ENCODE measurements at places on chromosomes 7 and 10.

- no peak for DNase-seq
These were observed 77.9 kb upstream of the FHIP2A start for GRCh38 chr10:114743521-114744231.

DNA sequence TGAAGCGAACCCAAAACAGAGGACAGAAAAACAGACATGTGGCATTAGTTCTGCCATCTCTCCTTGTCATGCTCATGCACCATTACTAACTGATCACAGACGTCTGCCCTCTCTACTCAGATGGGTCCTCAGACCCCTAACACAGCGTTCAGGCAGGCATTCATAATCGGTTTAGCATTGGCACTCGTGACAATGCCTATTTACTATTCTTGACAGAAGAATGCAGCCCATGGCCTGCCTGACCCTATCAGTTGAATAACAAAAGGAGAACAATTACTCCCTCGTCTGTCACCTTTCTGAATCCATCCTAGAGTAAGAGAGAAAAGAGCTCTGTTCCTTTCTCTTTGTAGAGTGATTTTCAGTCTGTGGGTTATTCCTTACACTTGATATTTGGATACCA lies 194.6 kb upstream of the PHYHIPL start:
- DNase-seq = no peak

DNA sequence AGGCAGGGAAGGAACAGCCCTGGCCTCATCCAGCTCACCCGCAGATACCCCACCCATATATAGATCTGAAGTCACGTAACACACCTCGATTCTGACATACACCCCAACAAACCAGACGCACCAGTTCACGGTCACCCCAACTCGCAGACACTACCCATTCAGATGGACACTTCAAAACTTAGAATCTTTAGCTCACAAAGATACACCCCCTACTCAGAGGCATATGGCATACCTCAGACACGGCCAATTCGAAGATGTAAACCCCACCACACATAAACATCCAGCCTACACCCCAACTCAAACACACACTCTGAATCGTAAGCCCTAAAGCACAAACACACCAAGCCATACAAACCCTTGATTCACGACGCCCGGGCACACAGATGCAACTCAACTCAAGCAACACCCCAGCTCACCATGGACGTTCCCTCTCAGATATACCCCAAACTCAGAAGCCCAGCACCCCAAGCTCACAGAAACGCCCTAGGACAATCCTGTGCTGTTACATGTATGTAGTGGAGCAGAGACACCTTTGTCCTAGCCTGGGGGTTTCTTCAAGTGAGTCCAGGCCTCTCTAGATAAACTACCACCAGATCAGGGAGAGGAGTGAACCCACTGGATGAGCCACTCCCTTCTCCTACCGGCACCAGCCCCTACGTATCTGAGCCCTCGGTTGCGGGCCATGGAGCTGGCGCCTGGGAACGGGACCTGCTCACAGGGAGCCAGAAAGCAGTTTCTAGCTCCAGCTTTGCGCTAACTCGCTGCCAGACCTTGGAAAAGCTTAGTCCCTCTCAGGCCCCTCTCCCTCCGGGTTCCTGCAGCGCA lies 8.8 kb downstream of the PSD start:
- no peak for DNase-seq

GRCh38 chr7:66739953-66740301 lies 606 bp upstream of the RABGEF1 start:
- DNase-seq = peak; percentile 2

DNA sequence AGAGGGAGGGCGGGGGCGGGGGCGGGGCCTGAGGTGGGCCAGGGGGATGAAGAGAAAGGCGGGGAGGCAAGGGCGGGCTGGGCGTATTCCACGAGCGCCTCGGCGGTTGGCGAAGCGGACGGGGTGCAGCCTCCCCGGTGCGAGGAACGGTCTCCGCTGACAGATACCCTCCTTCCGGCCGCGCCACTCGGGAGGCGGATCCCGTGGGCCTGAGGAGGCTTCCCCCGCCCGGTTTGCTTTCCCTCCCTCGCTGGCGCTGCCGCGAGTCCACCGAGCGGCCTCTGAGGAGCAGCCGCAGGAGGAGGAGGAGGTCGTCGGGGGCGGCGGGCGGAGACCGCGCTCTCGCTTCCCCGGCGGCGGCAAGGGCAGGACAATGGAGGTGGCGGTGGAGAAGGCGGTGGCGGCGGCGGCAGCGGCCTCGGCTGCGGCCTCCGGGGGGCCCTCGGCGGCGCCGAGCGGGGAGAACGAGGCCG lies at the start of gene TRIM24:
TRIM24 (plus strand) TSS at position 84 of the 473 bp plus-strand sequence; CDS start at position 374, 290 bp downstream.
- peak; percentile 62 for DNase-seq

DNA sequence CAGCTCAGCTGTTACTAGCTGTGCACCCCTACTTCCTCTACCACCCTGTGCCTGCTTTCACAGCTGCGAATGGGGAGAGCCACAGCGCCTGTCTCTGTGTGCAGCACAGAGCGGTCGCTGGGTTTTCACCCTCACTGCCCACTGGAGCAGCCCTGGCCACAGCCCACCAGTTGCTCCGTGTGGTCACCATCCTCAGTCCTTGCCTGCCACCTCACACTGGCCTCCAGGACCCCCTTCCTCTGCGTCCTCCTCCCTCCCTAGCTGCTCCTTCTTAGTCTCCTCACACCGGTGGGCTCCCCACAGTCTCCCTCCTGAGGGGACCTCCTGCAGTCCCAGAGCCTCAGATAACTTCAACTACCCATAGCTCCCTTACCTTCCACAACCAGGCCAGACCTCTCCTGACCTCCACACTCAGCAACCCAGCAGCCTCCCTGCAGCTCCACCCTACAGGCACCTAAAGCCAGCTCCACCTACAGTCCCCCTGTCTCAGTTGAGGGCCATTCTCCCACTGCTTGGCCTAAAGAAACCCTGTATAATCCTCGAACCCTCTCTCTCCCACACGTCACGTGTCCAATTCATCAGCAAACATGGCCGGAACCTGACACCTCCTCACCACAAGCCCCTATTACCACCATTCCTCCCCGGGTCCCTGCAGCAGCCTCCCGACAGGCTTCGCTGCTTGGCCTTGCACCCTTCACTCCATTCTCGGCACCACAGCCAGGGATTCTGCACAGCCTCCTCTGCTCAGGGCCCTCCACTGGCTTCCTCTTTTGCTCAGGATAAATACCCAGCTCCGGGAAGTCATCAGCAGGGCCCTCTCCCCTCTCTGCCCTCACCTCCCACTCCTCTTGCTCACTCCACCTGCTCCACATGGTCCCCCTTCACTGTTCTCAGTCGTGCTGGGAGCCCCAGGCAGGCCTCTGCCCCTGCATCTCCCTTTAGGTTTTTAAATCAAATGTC lies 28.1 kb downstream of the PLAC9 start:
- no peak for DNase-seq

DNA sequence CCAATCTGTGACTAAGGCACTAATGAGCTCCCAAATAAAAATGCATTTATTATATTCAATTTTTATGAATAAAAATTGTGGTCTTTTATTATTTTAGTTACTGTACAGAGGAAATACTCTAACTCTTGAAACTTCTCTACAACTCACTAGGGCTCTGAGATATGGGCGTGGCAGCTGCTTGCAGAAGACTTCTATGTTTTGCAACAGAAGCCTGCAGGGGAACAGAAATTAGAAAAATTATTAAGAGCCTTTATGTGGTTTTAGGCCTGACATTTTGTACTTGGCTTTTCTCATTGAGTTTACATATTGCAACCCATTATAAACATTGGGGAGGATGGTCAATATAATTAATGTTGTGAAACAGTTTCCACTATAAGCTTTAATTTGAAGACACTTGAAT lies 581.4 kb downstream of the TNS3 start:
- no peak for DNase-seq

GRCh38 chr10:847868-848267 lies 83.6 kb downstream of the LARP4B start:
- no peak for DNase-seq
